Smooth muscle cell of bladder (primary cell): ENCODE measurements at places on chromosomes 1 and 21. TPM values are rescaled to one million over a fixed set of nuclear protein-coding genes. Genes with fewer than 3 reads are reported as not detected.

MAN1C1 gene
- 3.8 and 8.0 TPM in 2 replicates for total RNA-seq

EPHA8 gene
- not detected in 2 replicates for total RNA-seq

RO60 gene
- total RNA-seq, result 94.6 and 104 TPM in 2 replicates

KCNJ15 gene
- total RNA-seq, result 1.1 and 3.7 TPM in 2 replicates

YOD1 gene
- 4.0 and 4.6 TPM in 2 replicates for total RNA-seq

CELA3B gene
- total RNA-seq, result not detected in 2 replicates

REN gene
- 0.14 and 0.28 TPM in 2 replicates for total RNA-seq

TMEM79 gene
- 1.3 and 2.2 TPM in 2 replicates for total RNA-seq

P3H1 gene
- 161 and 168 TPM in 2 replicates for total RNA-seq
